DMS153 (cell line): ENCODE measurements at places on chromosomes 6 and 20.
A peak's percentile ranks its signal among the peaks of the same experiment; 100 is the strongest.

DNA sequence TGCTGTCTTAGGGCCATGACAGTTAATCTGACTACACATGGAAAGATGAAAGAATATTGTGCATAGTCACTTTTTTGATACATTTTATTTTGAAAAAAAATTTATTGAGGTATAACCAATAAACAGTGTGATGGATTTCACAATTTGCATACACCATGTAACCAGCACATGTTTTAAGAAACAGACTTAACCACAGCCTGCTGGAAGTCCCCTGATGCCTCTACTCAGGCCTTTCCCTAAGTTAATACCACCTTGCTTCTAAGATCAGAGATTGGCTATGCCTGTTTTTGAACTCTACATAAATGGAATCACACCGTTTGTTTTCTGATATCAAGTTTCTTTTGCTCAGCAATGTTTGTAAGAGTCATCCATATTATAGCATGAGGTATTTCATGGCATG lies 136.3 kb downstream of the CFAP61 start:
- no peak for DNase-seq

DNA sequence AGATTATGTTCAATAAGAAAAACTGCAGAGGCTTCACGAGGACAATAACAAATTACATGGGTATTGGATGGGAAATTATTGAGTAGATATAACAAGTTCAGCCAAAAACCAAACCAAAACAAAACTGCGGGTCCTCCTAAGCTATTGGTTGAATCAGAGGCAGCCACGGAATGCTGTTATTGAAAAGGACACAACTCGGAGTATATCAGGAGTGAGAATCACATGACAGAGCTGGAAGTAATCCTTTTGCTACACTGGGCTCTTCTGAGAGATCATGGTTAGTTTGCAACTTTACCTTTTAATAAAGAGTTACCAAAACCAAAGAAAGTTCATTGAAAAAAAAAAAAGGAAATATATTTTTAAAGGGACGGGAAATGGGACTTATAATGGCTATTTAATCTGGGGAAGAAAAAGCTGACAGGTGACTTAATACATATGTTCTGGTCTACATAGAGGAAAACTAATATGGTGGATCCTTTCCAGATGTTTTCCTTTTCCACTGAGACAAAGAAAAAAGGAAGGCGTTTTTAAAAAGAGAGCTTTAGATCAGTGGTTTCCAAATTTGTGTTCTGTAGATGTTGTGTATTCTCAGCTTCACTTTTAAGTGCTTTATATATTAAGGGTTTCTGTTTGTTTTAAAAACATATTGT lies 6.9 kb upstream of the CITED2 start:
- DNase-seq, result no peak

DNA sequence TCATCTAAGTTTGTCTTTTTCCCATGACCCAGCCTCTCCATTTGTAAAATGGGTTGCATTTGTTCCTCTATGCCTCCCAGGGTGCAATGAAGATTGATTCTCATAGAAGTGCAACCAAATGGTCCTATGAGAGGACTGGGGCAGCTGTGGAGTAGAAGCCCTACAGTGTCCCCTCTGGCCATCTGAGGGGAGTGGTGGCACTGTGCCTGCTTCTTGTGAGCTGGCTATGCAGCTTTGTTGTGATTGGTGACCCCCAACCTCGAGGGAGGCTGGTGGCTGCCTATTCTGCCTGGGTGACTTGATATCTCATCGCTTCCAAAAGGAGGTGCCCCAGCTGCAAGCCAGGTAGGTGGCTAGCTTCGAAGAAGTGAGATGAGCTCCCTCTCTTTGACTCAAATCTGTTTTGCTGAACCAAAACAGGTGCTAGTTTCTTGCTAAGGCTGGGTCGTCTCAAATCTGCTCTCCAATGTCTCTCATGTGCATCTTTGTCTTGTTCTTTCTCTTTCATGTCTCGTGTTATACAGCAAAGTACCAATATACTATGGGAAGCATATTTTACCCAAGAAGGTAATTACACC lies 33.9 kb downstream of the TXLNB start:
- no peak for DNase-seq

DNA sequence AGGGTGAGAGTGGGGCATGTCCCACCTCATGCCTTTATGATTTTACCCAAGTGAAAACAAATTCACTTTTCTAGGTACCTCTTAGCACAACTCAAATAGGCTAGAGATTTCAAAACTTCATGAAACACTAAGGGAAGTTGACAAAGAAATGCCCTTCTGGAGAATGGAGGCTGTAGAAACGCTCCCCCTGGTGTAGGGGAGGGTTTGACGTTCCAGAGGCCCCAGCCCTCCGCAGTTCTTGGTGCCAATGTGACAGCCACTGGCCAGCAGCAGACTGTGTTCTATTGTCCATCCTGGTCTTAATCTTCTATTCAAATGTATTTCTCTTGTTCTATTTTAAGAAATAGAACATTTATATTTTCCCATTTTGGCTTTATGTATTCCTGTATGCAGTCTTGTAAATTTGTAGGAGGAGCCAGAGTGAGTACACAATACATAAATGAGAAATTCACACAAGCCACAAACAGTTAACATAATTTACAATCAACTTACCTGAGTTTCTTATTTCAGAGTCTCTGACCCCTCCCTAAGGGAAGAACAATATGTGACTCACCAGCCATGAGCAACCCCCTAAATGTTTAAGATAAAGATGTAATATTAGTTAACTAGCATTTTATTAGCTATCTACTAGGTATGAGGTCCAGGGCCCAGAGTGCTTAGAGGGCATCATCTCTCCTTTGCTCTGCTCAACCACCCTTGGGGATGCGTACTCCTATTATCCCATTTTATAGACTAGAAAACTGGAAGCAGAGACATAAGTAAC lies 8.8 kb upstream of the MUC21 start:
- no peak for DNase-seq

DNA sequence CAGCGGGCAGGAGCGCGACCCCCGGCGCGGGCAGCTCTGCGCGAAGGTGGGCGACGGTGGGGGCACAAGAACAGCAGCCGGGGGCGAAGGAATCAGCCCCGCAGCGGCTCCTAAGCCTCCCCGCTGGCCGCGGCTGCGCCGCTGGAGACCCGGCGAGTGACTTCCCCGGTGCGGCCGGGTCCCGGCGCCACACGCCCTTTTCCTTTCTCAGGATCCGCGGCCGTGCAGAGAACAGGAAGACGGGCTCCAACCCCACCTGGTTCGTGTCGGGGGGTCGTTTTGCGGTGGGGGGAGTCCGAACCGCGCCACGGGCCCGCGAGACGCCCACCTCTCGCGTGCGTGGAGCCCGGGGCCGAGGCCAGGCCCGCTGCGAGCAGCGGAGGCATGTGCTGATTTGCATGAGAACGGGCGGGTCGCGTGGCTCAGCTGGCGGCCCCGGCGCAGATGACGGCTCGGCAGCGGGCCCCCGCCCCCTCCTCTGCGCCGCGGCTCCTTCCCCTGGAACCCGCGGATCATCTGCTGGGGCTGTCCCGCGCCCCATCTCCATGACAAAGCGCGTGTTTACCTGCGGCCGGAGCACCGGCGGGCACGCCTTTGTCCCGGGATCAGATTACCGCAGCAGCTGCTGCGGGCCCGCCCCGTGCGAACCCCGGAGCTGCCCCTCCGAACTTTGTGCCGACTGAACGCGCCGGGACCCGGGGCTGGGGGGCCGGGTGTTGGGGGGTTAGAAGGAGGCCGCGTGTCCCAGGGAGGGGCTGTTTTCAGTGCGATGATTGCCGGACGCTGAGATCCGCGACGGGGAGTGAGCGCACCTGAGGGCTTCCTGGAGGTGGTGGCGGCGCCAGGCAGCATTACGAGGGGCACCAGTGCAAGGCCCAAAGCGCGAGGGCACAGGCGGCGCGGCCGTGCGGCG lies 4.9 kb upstream of the DLL1 start:
- DNase-seq, result peak; percentile 63

DNA sequence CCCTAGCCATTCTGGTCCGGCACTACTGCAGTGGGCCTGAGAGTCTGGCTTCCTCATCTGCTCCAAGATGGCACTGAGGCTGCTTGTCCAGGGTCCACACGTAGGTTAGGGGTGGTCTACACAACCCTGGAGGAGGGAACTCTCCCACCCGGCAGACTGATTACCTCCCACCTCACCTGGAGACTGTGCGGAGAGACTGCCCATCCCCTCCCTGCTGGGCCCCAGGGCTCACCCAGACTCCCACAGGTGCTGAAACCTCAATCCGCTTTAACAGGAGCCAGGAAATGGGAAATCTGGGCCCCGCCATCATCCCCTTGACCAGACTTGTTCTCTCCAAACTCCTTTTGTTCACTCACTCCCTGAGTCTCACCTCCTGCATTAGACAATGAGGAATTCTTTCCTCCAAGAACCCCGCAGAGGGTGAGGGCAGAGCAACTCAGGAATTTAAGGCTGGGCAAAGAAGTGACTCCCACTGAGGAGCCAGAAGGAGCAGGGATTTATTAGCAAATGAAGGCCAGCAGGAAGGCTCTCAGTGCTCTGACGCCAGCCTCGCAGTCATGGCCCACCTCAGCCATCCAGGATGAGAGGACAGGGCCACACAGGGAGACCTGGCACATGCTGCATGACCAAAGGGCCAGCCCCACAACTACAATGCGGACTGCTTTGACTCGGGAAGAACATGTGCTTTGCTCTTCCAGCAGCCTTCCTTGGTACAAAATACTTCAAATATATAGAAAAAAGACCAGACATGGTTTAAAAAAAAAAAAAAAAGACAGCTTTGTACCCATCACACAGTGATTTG lies 53.0 kb downstream of the CDK5RAP1 start:
- no peak for DNase-seq

DNA sequence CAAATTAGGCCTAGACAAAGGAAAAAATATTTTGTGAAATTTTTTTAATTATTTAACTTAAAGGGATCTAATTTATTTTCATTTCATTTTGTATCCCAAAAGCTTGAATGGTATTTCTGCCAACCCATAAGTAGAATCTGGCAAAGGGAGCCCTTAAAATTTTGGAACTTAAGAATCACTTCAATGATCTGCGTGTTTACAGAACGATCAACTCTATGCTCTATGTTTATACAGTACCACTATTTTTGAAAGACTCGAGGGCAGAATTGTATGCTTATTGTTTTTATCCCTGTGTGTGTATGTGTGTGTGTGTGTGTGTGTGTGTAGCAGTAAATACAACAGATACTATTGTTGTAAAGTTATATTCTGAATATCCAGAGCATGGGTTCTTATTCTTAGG lies 39.2 kb downstream of the METTL24 start:
- DNase-seq, result no peak

- no peak for DNase-seq
Measured at GRCh38 chr6:167647306-167647705, 179.4 kb upstream of the AFDN start.

DNA sequence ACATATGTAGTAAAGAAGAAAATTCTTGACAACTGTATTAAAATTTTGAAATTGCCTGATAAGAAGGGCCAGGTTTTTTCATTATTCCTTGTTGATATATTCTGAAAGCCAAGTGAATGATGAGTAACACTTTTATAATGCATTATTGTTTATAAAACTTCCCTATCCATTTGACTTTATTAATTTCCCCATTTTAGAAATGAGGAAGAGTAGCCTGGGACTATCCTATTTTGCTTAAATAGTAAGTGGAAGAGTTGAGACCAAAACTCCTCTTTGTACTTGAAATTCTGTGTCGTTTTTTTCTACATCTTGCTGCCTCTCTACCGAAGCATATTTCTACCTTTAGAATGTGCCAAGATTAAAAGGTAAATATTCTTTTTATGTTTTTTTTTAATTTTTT lies 39.7 kb downstream of the TRMT11 start:
- no peak for DNase-seq

DNA sequence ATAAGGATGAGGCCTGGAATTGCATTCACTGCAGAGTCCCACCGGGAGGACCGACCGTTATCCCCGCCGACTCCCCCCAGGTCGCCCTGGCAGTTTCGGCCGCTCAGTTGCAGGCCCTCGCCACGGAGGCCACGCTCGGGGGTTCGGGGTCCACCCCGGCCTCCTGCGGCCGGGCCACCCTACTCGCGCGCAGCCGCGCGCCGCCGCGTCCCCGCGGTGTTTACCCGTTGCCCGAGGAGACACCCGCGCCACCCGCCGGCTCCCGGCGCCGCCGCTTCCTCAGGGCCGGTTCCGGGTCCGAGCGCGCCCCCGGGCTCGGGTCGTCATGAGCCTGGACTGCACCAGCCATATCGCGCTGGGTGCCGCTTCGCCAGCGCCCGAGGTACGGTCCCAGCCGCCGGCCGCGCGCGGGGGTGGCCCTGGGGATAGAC lies at the start of gene CCDC170:
Gene CCDC170 (plus strand): TSS at position 214 of the 431 bp plus-strand sequence. CDS start 112 bp downstream, at position 326.
- DNase-seq, result no peak

DNA sequence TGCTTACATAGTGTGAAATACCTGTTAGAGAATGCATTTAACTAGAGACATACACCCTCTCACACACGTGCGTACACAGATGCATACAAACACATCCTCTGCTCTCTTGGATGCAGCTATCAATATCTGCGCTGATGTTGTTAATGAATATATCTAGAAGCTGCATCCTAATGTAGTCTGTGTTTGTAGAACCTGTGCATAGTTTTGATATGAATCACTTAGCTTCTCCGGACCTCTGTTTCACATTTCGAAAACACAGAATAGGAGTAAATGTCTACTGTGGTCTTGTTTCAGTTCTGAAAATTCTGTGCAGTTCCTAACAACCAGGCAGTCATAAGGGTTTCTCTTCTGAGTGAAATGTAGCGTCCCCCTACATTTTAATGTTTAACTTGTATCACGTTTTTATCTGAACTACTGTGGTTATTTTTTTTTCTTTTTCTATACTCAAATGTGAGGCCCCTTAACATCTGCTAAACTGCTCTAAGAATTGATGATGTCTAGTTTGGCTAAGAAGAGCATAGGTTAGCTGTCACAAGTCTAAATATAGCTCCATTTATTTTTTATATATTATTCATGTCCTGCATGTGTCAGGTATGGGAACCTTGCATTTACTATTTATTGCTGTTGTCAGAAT lies 254.5 kb downstream of the TMEM242 start:
- no peak for DNase-seq

GRCh38 chr6:27679308-27679963 lies 206.5 kb upstream of the ZNF184 start:
- no peak for DNase-seq

DNA sequence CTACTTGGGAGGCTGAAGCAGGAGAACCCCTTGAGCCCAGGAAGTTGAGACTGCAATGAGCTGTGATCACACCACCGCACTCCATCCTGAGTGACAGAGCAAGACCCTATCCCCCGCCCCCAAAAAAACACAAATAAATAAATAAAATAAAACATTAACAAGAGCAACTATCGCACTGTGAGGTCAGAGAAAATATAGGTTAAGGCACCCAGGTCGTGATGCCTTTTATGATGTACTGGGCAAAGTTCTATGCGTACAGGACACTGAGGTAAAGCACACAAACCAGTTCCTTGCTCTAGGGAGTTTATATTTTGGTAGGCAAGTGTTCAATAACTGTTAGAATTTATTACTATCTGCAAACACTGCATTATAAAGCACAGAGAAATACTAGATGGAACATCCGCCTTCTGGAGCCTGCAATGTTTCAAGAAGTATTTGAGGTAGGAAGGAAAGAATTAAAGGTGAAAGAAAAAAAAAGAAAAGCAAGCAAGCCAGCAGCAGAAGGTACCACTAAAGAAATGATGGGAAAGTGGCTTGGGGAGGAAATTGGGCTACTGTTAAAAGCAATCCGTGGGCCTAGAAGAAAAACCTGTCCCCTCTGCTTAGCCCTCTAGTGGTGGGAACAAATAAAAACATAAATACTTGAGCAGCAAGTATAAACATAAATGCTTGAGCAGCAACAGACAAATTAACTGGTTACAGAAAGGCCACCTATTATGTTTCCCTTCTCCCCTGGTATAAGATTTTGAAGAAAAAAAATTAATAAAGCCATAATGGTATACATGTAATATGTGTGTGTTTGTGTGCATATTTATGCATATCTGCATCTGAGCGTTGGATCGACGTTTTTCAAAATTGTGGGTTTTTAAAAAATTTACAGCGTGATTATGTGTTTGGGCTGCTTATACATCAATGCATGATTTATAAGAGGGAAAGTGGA lies 128.0 kb downstream of the PHACTR1 start:
- no peak for DNase-seq

- DNase-seq, result peak; percentile 60
Measured at GRCh38 chr6:143397227-143398222, 53.0 kb downstream of the ADAT2 start.
